Fibroblast of villous mesenchyme (primary cell): ENCODE measurements at places on chromosomes 12 and 14. TPM values are rescaled to one million over a fixed set of nuclear protein-coding genes. Genes with fewer than 3 reads are reported as not detected.

Gene CARMIL3
- total RNA-seq = not detected in 2 replicates

Gene RASSF8
- total RNA-seq = 60.6 and 127 TPM in 2 replicates

DNA sequence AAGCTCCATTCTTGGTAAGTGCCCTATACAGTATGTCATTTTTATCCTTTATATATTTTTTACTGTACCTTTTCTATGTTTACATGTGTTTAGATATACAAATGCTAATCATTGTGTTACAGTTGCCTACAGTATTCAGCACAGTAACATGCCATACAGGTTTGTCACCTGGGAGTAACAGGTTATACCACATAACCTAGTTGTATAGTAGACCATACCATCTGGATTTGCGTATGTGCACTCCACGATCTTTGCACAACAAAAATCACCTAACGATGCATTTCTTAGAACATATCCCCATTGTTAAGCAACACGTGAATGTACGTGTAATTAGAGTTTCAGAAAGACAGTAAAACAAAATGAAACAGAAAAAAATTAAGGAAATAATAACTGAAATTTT is 11.9 kb upstream of the ANO2 start:
- DNase-seq = no peak

DNA sequence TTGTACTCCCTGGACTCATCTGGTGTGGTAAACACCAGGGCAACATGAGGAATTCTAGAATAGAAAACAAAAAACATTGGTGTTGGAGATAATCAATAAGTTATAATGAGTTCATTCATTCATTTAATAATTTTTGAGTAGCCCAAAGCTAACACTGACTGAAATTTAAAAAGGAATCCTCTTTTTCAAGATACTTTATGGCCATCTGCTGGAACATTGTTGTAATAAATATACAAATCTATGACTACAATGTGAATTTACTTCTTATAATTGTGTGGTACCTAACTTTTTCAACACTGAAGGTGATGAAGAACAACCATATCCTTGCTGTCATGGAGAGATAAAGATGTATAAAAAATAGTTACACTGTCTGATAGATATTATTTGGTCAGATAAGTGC is 687.3 kb upstream of the MIS18BP1 start:
- no peak for DNase-seq

Gene CACNA2D4
- total RNA-seq = 0.97 and 1.7 TPM in 2 replicates

DNA sequence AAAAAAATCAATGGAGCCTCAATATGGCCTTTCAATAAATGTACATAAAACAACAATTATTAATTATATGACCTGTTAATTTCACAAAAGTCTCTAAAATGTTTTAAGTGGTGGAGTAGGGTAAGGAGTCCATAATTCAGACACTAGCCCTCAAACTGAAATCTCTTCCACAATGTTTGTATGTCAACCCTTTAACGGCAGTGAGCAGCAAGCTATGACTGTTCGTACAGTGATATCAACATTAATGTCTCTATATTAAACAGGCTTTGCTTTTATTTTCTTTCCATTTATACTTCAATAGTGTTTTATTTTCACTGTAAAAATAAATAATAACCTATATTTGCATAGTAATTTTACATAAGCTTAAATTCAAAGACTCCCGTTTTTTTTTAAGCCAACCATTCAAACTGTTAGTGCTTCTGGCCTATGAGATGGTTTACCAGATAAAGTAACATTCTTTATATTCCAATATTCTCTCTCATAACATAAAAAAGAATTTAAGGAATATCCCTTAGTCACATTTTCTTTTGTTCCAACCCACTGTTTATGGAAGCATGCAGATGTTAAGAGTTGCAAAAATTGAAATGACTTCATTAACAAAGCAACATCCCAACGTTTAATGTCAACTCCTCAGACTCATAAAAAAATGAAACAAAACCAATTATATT is 2.3 kb downstream of the CDK17 start:
- DNase-seq = peak; percentile 52

DNA sequence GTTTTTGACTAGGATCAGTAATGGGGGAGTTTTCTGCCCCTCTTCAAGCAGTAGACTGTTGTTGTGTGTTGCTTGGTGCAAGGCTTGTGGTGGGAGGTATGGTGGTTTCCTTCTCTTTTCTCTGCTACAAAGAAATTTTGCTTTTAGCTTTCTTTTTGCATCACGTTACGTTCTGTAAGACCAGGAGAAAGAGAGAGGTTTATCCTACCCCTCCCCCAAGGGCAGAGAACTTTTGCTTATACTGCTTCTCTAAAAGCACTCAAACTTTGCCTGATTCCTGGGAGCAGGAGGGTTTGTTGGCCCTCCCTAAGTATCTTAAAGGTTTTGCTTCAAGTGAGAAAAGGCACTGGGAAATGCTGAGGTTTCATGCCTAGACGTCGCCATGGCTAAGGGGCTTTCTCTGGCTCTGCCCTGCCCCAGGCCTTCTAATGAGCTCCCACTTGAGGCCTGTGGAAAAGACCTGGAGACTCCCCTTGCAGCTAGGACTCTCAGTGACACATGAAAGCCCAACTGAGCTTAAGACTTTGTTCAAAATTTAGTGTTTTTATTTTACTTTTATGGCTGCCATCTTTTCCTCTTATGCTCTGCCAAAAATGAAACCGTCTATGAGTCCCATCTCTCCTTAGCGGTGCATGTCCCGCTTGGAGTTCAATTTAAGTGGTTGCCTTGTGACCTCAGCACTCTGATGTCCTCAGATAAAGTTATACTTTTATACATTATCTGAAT is 49.2 kb downstream of the EIF2S3B start:
- no peak for DNase-seq

Gene DNAI7
- under 0.01 TPM in 1 of 2 replicates, not detected in the other for total RNA-seq

DNA sequence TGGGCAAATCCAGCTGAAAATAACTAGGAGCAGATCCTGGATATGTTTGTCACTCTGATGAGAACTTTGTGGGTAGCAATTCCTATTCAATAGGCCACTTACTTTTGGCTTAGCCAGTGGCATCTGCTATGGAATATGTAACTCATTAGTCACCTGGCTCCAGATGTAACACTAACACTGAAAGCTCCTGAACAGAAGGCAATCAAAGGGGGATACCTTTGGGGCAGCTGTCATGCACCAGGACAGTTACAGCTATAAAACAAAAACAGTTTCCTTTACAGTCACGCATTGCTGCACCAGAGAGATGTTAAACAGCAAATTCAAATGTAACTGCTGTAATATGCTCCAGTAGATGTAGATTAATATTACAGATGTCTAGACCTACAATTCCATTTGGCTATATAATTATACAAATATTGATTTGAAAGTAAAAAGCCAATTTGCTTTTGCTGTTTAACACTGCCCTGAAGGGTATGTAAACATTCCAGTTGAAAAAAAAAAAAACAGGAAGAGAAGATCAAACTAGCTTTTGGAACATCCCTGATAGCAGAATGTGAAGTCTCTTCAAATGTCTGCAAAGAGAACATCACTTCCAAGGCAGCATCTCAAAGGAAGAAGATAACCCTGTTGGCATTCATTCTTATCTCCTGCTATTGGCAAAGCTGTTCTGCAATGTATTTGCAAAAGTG is 18.4 kb downstream of the RACGAP1 start:
- DNase-seq = no peak

DNA sequence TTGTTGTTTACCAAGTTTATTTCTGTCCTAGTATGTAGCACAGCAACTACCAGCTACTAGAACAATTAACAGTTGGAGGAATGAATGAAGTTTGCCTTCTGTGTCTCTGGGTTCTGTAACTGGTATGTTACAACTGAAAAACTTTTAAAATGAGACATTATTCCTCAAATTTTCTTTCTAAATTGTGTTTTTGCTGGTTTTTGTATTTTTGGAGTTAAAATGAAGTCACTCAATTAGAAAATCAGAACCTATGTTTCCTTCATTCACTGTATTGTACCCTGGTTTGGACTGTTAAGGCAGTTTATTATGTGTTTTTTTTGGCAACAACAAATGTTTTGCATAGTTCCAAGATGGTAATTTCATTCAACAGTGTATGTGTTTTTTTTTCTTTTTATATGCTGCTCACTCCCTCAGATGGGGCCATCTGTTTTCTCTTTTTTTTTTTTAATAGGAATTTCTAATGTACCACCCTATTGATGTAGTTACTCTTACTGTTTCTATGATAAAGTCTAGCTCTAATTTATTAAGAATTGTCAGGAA is 30.2 kb upstream of the EVL start:
- DNase-seq = peak; percentile 40

Gene ATG101
- total RNA-seq = 70.0 and 71.8 TPM in 2 replicates

- no peak for DNase-seq
Measured at GRCh38 chr12:130948751-130949150, 5.0 kb upstream of the ADGRD1 start.

DNA sequence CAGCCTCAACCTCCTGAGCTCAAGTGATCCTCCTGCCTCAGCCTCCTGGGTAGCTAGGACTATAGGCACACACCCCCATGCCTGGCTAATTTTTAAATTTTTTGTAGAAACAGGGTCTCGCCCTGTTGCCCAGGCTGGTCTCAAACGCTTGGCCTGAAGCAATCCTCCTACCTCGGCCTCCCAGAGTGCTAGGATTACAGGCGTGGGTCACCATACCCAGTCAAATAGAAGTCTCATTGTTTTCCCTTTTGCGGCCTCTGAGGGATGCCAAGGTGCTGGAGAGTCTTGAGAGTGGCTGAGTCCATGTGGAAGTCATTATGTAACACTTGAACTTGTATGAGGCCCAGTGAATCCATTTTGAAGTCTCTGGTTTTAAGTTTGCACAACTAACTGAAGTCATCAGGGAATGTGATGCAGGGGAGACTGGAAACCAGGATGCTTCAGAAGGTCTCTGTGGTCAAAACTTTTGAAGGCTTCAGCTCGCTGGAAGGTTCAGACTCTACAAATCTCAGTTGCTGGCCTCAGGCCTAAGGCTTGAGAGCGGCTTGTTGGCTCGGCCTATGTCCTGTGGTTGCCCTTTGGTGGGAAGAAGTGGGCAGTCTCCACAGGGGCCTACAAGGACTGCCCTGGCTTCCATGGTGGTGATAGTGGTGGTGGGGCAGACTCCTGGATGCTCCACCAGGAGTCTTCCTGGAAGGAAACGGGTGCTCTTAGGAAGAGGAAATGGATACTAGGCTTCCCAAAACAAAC is 29.2 kb downstream of the GALNT16 start:
- no peak for DNase-seq

Gene SLC17A8
- total RNA-seq = not detected in 2 replicates

DNA sequence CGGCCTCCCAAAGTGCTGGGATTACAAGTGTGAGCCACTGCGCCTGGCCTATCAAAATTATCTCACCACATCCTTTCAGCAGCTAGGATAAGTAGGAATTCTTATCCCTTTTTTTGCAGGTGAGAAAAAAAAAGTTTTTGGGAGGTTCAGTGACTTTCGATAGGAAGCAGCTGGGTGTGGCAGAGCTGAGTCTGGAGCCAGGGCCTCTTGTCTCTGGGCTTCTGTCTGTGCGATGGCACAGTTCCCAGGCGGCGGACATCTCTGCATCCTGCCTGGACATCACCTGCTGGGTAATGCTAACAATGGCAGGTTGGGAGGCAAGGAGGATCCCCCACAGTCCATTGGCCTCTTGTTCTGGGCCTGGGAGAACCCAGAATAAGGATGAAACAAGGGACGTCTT is 12.5 kb downstream of the NRXN3 start:
- DNase-seq = no peak

- no peak for DNase-seq
Measured at GRCh38 chr12:85580562-85581168, 255.5 kb downstream of the RASSF9 start.

DNA sequence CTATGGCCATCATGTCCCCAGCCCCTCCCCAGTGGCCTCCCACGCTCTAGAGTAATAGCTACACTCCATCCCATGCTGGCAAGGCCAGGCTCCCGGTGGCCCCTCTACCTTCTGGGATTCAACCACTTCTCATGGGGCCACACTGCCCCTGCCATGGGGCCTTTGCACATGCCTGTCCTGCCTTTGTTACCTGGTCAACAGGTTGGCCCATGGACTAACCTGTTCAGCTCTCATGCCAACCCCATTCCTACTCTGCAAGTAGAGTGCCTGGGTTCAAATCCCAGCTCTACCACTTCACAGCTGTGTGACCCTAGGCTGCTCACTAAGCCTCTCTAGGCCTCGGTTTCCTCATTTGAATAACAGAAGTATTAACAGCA is 98.5 kb downstream of the RFLNA start:
- DNase-seq = no peak

Gene ACVR1B
- total RNA-seq = 6.4 and 6.5 TPM in 2 replicates

GRCh38 chr14:102873546-102874061 is 48.9 kb upstream of the AMN start:
- no peak for DNase-seq

- DNase-seq = no peak
Measured at GRCh38 chr12:1047898-1048660, 57.1 kb downstream of the ERC1 start.

Gene TCL1B
- not detected in 2 replicates for total RNA-seq

Gene PRH1
- total RNA-seq = 30.2 and 32.9 TPM in 2 replicates

DNA sequence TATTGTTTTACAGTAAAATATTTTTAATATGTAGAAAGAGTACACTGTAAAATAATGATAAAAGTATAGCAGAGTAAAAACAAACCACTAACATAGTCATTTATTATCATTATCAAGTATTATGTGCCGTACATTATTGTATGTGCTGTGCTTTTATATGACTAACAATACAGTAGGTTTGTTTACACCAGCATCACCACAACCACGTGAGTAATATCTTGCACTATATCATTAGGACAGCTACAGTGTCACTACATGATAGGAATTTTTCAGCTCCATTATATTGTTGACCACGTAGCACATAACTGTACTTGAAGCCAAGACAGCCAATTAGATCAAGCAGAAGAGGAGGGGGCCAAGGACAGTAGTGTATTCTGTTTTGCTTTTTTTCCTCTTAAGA is 415.4 kb downstream of the RAD51B start:
- DNase-seq = no peak

- no peak for DNase-seq
Measured at GRCh38 chr12:38144601-38145436, 171.8 kb upstream of the ALG10B start.

GRCh38 chr14:39734306-39734705 is 302.1 kb upstream of the FBXO33 start:
- DNase-seq = no peak

Gene TMEM30B
- total RNA-seq = 0.32 TPM in 1 of 2 replicates, not detected in the other

DNA sequence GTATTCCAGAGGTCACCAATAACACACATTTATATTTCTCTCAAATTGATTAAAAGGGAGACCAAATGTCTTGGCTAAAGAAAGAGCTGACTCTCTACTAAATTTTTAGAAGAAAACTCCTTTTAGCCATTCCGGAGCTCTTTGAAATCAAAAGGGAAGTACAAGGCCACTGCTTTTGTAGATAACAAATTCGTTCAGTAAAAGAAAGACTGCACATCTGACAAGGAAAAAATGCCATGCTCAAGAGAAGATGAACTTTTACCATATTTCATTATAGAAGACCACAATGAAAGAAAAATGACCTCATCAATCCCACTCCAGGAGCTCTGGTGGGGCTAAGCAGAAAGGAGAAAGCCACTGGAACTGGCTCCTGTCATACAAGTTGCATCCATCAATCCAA is 57.6 kb downstream of the SPTSSA start:
- no peak for DNase-seq
